Uterine smooth muscle cell (primary cell): ENCODE measurements at places on chromosomes 7 and 10. TPM values are rescaled to one million over a fixed set of nuclear protein-coding genes. Genes with fewer than 3 reads are reported as not detected.

Gene ANXA8L1
- 0.22 TPM in 1 of 2 replicates, not detected in the other for total RNA-seq

Gene MRC1
- under 0.01 and 0.12 TPM in 2 replicates for total RNA-seq

Gene CAMK1D
- total RNA-seq = 5.6 and 8.0 TPM in 2 replicates

Gene SPDYE6
- 0.25 TPM in 1 of 2 replicates, not detected in the other for total RNA-seq

Gene RSBN1L
- total RNA-seq = 24.9 and 26.3 TPM in 2 replicates

Gene FAM20C
- total RNA-seq = 35.9 and 44.6 TPM in 2 replicates

Gene PRDX3
- total RNA-seq = 182 and 245 TPM in 2 replicates

Gene PPA1
- total RNA-seq = 216 and 241 TPM in 2 replicates

Gene FXYD4
- not detected in 2 replicates for total RNA-seq

Gene GPR22
- under 0.01 and 1.1 TPM in 2 replicates for total RNA-seq

Gene SLC13A1
- total RNA-seq = not detected in 2 replicates

Gene CPA4
- total RNA-seq = 0.77 and 8.2 TPM in 2 replicates

Gene LIPK
- not detected in 2 replicates for total RNA-seq

Gene DRGX
- total RNA-seq = not detected in 2 replicates

Gene NCAPG2
- 20.6 and 70.3 TPM in 2 replicates for total RNA-seq

Gene GPRIN2
- total RNA-seq = not detected in 2 replicates

Gene HGF
- total RNA-seq = 101 and 486 TPM in 2 replicates

Gene IQUB
- 0.50 and 0.55 TPM in 2 replicates for total RNA-seq

Gene ANXA11
- total RNA-seq = 54.7 and 55.5 TPM in 2 replicates

Gene ACHE
- 0.25 TPM in 1 of 2 replicates, not detected in the other for total RNA-seq

Gene ZNF25
- total RNA-seq = 13.7 and 21.9 TPM in 2 replicates

Gene TSPAN33
- 0.11 and 0.25 TPM in 2 replicates for total RNA-seq

Gene TMEM225B
- total RNA-seq = 0.55 and 1.2 TPM in 2 replicates

Gene PRPS1L1
- not detected in 2 replicates for total RNA-seq

Gene CTAGE15
- 0.75 TPM in 1 of 2 replicates, not detected in the other for total RNA-seq

Gene CDC14C
- total RNA-seq = not detected in 2 replicates

Gene FLNC
- total RNA-seq = 286 and 354 TPM in 2 replicates

Gene MCM7
- total RNA-seq = 56.1 and 266 TPM in 2 replicates

Gene GHRHR
- not detected in 2 replicates for total RNA-seq

Gene ACBD5
- total RNA-seq = 24.8 and 26.5 TPM in 2 replicates

Gene UPK3BL2
- 0.44 and 0.87 TPM in 2 replicates for total RNA-seq

Gene DNAAF5
- total RNA-seq = 18.0 and 22.0 TPM in 2 replicates
